ENCODE measurements at places on chromosomes 1 and 21.

DNA sequence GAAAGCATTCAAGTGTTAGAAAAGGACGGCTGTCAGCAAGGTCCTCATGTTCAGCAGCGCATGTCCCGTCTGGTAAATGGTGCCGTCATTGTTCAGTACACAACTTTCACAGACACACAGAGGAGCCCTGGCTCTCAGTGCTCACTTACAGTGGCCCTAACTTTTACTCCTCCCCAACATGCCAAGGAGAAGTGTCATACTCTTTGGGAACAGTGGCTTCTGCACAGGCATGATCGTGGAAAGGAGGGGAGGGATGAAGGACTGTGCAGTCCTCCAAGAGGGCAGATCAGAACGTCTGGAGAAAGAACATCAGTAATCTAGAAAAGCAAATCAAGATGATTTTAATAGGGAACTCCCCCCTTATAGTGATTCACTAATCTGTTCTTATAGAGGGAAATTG, 3.8 kb upstream of the GRHL3 start:
- no peak for DNase-seq

- no peak for DNase-seq
Observed at GRCh38 chr1:41880261-41880660, 38.5 kb downstream of the HIVEP3 start.

DNA sequence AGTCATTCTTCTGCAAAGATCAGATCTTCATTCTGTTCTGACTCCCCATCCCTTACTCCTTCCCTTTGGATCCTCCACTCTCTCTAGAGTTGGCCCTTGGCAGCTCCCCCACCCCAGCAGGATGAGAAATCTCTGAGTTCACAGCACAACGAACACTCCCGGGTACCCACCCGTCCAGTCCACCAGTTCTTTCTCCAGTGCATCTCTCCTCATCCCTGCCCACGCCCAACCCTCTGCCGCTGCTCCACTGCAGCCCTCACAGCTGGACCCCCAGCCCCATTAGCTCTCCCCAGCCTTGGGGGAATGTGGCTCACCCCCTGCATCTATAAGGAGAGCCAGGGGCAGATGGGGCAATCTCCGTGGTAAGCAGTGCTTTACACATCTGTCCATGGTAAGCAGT, 125.7 kb downstream of the MATN1 start:
- no peak for DNase-seq

GRCh38 chr1:209484429-209484828, 99.1 kb upstream of the CAMK1G start:
- no peak for DNase-seq

DNA sequence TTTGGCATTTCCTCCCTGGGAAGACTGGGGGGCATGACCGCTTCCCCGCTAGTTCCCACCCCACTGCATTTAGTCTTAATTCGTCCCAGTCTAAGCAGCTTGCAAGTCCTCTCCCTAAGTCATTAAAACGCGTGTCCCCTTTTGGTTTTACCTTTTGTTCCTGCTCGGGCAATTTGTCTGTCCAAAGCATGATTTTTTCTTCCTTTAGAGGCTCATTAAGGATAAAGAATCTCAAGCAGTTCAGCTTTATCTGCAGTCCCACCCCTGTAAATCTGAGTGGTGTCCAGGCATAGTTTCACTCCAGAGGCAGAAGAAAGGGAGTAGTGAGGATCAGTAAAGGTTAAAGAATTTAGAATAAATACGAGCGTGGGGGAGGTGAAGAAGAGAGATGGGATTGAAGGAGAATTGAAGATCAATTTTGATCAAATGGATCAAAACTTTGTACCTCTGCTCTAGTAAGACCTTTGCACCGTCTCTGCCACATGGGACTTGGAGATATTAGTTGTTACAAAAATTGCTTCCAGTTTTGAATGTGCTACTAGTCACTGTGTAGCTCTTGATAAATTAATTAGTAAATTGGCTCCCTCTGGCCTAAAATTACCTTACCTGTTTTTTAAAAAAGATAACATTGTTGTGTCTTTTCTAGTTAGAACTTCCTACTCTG, 989 bp upstream of the ETV3 start:
- no peak for DNase-seq

DNA sequence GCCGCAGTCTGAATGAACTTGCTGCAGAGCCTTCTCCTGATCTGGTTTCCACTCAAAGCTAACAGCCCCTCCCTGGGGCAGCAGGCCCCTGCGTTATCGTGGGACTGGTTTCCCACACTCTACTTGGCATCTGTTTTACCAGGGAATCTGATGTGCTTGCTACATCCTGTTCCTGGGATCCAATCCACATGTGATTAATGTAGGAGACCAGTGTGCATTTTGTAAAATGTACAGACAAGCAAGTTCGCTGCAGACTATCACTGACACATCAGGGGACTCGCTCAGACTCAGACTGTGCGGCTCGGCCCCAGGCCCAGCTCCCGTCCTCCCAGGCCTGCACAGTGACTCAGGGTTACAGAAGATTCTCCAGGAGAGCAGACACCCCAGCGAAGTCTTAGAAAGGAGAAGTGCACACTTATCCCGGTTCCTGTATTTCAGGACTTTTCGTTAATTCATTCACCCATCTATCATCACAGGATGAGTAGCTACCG, 340.1 kb downstream of the MATN1 start:
- peak; percentile 66 for DNase-seq

- DNase-seq: no peak
Observed at GRCh38 chr1:240586006-240586405, 25.9 kb downstream of the GREM2 start.

GRCh38 chr1:10958614-10959013, 53.8 kb upstream of the TARDBP start:
- DNase-seq: no peak

DNA sequence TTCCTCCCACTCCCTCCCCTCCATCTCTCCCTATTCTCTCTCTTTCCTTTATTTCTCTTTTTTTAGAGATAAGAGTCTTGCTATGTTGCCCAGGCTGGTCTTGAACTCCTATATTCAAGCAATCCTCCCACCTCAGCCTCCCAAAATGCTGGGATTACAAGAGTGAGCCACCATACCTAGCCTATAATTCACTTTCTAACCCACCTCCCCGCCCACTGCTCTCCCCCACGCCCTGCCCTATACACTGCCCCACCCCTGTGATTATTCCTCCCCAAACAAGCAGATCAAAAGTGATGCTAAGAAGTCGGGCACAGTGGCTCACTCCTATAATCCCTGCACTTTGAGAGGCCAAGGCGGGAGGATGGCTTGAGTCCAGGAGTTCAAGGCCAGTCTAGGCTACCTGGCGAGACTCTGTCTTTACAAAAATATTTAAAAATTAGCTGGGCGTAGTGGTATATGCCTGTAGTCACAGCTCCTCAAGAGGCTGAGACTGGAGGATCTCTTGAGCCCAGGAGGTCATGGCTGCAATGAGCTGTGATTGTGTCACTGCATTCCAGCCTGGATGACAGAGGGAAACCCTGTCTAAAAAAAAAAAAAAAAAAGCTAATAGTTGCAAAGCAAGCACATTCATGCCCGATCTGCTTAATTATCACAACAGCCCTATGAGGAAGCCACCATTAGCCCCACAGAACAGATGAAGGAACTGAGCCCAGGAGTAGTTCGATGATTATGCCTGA, 12.8 kb upstream of the E2F2 start:
- DNase-seq: no peak

DNA sequence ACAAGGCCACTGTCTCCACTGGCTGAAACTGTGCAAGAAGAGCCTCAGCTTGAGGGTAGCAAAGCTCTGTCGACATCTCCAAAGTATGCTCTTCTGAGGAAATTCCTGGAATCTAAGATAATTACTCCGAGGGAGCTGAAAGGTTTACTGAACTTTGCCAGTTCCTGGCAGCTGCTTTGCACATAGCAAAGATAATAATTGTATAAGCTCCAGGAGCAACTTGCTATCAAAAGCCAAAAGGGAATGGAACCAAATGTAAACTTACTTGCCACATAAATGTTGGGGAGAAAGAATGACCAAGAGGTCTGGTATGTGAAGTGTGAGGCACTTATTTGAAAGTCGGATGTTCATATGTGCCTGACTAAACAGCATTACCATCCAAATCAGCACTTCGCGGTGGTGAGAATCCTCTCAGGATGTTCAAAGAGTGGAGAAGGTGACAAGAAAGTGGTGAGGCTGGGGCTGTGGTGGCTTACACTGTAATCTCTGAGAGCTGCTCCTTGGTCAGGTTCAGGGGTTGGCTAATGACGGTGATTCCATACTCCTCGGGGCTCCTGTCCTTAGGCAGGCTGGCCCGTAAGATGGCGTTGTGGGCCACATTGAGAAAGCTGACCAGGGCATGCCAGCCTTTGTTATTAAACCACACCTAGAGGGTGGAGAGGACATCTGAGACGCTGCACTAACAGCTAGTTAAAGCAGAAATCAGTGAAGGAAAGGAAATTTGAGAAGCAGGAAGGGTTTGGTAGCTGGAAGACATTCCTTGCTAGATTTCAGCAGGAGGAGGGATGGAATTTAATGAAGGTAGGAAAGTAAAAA, 100.0 kb downstream of the ABCA4 start:
- no peak for DNase-seq

- DNase-seq: no peak
Observed at GRCh38 chr21:42456457-42456856, 39.6 kb downstream of the RSPH1 start.

GRCh38 chr1:15174615-15174983, 21.1 kb downstream of the TMEM51 start:
- DNase-seq: no peak

GRCh38 chr1:206544562-206545257, 37.4 kb downstream of the RASSF5 start:
- DNase-seq: peak; percentile 86

DNA sequence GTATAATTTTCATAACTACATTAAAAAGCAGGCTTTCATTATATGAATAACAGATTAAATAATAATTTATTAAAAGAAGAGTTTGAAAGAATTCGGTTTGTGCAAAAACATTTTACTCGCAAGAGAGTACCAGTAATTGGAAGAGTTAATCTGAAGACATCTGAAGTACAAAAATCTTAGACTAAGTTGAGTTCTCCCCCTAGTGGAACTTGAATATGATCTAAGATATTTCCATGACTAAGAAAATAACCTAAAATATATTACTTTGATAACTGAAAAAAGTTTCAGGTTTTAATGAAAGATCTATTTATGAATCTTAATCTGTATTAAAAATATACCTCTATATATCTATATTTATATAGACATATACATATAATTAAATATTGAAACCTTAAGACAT, 112.5 kb upstream of the GFI1 start:
- no peak for DNase-seq

DNA sequence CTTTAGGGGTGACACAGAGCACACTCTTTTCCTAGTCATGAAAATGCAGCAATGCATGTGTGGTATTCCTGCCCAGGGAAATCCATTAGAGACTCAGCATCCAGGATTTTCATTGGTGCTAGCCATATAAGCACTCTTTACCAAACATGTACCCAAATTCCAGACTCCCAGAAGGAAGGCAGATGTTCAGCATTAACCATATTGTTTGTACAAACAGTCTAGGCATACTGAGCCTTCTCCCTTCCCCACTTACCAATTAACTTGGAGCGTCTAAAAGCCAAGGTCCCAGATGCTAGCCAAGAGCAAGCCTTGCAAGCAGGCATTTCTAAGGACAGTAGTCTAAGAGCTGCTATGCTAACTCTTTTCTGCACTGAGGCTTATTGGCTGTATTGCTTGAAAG, 27.9 kb downstream of the ZBED6 start:
- DNase-seq: no peak

- no peak for DNase-seq
Observed at GRCh38 chr1:115092175-115092574, 2.9 kb upstream of the TSPAN2 start.

- DNase-seq: no peak
Observed at GRCh38 chr1:22611530-22611947, 24.9 kb upstream of the C1QA start.

DNA sequence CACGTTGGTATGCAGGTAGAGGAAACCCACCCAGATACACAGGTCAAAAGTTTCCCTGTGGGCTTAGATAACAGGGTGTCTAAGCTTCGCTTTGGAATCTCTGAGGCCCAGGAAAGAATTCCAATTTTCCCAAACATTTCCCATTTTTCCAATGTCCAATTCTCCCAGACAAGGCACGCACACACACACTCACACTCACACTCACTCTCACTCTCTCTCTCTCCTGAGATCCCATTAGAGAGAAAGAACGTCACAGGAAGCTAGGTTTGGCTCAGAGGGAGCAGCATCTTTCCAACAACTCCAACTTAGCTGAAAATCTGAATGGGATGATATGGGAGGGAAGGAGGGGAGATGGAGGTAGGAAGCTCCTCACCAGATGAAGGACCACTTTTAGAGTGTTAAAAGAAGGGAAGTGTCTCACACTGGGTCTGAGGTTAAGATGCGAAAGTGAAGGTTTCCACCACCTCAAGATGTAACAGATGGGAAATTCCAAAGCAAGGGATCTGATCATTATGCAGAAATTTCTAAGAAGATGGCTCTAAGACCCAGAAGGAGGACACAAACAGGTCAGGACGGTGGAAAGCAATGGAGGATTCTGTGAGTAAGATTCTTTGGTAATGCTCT, 63.5 kb downstream of the GNG12 start:
- DNase-seq: no peak

DNA sequence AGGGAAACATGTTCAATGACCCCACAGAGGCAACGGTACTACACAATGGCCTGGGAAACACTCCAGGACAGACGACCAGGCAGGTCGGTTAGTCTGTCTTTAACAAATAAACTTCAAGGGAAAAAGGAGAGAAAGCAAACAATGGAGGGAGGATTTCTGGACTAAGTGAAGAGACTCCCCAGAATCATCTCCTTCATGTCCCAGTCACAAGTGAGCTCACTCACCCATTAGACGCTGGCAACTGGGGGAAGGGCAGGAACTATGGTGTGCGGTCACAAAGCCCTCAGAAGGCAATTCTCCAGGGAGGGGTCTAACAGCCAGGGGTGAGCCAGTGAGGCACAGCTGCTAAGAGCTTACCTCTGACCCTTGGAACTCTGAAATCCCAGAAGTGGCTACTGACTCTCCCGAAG, 55.7 kb upstream of the NADK start:
- DNase-seq: no peak

GRCh38 chr1:240991230-240991629, 365.8 kb downstream of the RGS7 start:
- DNase-seq: no peak

GRCh38 chr1:225908773-225909172, 15.3 kb downstream of the PYCR2 start:
- no peak for DNase-seq

DNA sequence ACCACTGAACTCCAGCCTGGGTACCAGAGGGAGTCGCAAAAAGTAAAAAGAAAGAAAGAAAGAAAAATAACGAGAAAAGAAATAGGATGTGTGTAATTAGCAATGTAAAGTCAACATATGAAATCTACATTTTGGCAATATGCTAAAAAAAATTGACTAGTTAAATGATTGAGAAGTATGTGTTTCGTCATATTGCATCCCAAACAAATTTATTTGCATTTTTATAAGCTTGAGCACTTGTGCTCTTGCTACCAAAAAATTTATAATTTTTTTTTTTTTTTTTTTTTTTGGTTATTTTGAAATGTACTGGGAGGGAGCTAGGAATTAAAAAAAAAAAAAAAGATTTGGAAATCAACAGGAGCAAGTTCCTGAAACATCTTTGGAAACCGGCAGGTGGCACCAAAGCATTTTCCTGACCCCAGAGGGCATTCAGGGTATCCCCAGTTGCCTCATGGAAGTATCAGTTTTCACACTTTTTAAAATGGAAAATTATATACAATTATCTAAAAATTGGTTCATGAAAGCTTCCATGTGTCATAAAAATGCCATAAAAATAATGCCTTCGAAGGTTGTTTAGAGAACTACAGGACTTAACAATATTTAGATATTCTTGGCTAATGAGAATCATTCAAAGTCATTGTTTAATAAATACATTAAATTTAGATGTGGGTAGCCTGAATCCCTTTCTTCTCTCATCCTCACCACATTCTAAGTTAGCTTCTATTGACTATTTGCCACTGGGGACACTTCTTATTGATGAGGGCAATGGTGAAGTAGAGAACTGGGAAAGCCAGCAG, 4.8 kb upstream of the HEATR1 start:
- DNase-seq: peak; percentile 66

Data from SK-N-SH (cell line).